ENCODE measurements at places on chromosomes 2 and 18.

DNA sequence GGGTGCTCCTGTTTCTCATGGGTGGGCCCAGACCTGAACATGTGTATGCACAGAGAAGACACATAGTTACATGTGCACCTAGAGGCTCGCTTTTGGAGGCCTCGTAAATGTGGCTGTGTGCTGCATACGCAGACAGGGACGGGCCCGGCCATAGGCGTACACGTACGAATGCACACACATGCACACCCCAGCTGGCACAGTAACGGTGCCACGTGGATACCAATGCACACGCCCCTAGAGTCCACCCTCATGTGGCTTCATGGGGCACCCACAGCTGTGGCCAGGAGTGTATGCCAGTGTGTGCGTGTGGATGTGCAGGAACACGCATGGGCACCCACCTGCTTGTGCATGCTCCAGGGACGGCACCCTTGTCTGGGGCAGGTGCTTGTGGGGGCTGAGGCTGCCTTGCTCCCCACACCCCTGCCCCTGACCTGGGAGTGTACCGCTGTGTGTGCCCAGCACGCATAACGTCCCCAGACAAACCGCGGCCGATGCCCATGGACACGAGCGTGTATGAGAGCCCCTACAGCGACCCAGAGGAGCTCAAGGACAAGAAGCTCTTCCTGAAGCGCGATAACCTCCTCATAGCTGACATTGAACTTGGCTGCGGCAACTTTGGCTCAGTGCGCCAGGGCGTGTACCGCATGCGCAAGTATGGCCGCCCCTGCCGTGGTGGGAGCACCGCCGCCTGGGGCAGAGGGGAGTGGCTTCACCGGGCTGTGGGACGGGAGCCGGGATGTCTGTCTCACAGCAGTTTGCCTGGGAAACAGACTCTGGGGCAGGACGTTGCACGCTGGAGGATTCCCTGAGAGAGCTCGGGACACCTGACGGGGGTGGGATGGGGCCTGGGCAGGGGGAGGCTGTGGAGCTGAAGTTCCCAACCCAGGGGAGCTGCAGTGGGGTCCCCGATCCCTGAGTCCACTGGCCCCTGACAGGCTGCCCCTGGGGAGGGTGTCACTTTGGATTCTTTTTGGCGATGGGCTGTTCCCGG lies 21.0 kb downstream of the ZAP70 start:
- DNase-seq = no peak

DNA sequence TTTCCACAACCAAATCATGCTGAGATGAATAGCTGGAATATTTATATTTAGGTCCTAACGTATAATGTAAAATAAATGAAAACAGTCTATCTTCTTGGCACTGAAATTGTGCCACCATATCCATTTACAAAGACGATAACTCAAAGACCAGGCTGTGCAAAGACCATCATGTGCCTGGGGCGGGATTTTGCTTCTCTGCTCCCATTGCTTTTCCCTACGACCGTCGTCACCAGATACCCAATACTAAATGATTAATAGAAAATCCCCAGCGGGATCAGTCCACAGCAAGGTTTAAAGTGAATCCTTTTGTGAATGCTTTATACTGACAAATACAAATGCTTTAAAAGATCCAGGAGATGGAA lies 194.3 kb upstream of the ARL4C start:
- DNase-seq = no peak

DNA sequence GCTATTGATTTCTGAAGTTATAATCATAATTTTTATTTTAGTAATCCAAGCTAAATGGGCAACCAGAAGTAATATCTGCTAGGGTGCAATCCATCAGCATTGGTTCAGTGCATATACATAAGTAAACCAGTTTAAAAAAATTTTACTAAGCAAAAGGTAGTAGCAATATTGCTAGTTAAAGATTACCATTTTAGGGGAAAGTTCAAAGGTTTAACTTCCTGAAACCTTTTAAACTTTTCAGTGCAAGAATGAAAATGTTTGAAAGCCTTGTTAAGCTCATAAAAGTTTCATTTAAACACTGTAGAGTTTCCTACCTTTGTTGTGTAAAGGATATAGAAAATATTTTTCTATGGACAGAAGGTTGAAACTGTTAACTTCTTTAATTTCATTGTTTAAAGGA lies 31.0 kb upstream of the EPB41L5 start:
- DNase-seq = no peak

DNA sequence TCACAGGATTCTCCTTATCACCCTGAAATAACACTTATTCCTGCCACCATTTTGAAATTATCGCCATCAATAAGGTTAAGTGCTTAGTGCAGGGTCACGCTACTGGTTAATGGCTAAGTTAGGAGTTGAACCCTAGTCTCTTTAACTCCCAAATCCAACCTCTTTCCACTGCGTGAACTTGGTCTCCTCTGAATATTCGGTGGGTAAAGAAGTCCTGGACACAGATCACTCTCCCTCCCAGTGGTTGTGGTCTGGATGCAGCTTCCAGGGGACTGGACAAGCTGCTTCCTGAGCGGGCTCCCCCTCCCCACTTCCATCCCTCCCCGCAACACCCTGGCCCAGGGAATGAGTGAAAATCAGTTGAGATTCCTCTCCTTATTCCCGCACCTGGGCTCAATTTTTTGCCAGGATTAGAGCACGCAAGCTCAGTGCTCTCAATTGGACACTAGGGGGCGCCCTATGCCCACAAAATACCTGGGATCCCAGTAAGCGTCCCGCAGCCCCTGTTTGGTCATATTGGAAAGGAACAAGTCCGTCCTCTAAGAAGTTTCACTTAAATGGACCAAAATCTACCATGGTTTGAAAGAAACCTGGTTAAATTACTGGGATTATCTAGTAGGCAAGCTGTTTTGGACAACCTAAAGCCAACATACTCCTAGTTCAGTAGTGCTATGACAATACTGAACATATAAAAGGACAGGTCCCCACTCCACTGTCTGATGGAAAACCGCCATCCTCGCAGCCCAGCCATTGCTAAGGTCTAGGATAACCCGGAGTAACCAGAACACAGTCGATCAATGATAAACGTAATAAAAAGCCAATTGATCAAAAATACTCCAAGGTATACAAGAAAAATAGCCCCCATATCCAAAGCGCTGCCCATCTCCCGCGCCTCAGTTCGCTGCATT lies 40.4 kb downstream of the DHRS9 start:
- peak; percentile 85 for DNase-seq

DNA sequence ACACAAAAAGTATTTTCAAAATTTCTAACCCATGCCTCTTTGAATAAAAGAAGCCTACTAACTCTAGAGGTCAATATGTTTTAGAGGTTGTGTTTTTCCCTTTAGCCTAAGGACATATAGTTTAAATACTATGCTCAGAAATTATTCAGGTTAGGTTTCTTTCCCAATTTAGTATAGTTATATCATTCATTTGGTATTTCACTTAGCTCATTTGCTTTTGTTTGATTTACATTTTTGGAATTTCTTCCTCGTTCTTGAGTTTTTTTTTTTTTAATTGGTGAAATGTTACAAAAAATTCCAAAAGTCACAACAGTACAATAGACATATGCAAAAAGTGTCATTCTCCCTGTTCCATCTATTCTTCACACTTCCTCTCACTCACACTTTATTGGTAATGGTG lies 371.3 kb upstream of the TNP1 start:
- DNase-seq = no peak

DNA sequence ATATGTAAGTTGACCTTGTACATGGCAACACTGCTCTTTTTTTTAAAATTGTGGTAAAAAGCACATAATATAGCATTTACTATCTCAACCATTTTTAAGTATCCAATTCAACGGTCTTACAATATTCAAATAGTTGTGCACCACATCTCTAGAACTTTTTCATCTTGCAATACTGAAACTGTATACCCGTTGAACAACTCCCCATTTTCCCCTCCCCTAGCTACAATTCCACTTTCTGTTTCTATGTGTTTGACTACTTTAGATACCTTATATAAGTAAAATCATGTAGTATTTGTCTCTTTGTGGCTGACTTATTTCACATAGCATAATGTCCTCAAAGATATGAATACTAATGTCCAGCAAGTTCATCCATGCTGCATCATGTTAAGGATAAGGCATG lies 452.1 kb downstream of the TXNL1 start:
- no peak for DNase-seq

- no peak for DNase-seq
These were observed 15.5 kb upstream of the SIX2 start for GRCh38 chr2:45024600-45025291.

DNA sequence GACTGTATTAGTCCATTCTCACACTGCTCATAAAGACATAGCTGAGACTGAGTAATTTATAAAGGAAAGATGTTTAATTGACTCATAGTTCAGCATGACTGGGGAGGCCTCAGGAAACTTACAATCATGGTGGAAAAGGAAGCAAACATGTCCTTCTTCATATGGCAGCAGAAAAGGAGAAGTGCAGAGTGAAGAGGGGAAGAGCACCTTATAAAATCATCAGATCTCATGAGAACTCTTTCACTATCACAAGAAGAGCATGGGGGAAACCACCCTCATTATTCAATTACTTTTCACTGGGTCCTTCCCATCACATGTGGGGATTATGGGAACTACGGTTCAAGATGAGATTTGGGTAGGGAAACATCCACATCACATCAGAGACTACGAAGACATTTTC lies 43.0 kb upstream of the CAVIN2 start:
- no peak for DNase-seq

DNA sequence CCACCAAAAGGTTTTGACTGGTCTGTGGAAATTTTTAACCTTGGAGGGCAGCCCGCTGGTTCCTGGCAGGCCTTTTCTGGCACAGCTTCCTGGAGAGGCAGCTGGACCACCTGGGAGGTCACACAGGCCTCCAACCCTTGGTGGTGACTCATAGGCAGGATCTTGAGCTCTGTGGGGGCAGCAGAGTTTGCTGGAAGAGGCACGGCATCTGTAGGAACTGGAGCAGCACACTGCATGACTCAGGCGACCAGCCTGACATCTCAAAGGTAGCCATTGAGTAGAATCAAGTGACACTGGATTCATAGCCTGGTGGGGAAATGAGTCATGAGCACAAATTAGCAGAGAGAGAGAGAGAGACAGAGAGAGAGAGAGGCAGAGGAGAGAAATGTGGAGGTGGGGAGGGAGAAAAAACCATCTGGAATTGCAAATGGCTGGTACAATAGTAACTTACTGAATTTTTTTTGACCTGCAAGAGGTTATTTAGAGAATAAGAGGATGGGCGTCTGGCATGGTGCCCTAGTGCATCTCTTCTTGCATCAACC lies 57.4 kb downstream of the TRPM8 start:
- no peak for DNase-seq

DNA sequence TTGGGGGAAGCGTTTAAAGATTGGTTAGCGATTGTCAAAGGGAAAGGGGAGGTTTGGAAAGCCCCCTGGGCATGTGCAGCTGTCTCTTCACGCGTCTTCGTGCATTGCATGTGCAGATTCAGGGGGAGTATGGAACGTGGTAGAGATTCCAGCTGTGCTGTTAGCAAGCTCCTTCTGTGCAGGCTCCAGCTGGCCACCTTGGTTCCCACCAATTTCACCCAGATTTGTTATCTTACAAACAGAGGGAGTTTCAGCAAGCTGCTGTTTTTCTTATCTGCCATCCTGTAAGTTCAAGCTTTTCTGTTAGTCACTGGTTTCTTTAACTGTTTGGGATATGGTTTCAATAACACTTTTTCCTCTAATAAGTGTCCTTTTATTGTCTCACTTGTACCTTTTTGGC lies 30.4 kb downstream of the FARP2 start:
- DNase-seq = no peak

- DNase-seq = no peak
These were observed 564 bp downstream of the GCC2 start for GRCh38 chr2:108449410-108450130.

- no peak for DNase-seq
These were observed 90.4 kb downstream of the PID1 start for GRCh38 chr2:229180658-229181057.

DNA sequence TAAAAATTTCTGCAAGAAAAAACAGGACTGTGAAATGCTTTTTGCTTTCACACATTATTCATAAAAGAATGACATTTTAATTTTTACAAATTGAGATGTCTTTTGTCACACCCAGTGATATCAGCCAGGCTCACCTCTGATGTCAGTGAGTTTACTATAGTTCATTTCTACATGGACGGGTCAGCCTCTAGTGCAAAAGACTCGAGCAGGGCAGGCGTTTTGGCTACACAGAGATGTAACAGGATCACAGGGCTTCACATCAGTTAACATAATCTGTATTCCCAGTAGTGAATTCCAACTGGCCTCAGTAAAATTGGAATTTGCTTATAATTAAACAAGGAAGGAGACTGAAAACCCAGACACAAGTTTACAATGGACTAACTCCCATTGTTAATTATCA lies 275.6 kb upstream of the ZSWIM2 start:
- no peak for DNase-seq

DNA sequence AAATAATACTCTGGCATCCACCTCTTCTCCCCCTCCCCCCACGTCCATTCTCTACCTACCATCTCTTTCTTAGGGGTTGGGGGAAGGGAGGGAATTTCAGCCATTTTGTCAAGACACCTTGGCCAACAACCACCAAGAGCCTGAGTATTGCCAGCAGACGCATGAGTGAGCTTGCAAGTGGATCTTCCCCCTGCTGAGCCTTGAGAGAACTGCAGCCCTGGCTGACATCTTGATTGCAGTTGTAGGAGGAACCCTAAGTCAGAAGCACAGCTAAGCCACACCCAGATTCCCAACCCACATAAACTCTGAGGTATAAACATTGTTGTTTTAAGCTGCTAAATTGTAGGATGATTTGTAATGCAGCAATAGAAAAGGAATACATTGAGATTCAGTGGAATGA lies 165.6 kb downstream of the TMEFF2 start:
- no peak for DNase-seq

DNA sequence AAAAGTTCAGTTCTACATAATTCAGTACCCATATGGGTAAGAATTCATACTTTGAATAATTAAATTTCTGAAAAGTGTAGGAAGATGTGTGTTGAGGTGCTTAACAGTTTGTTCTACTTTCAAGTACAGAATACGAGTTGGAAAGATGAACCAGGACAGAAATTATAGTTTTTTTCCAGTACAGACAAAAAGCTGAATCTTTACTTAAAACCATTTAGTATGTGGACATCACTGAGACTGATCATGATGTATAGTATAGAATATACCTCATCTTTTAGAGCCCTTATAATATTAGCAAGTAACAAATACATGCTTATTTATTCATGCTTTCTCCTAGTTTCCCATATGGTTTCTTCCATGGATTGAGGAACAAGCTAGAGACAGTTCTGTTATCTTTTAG lies 10.0 kb downstream of the DDX1 start:
- DNase-seq = no peak

DNA sequence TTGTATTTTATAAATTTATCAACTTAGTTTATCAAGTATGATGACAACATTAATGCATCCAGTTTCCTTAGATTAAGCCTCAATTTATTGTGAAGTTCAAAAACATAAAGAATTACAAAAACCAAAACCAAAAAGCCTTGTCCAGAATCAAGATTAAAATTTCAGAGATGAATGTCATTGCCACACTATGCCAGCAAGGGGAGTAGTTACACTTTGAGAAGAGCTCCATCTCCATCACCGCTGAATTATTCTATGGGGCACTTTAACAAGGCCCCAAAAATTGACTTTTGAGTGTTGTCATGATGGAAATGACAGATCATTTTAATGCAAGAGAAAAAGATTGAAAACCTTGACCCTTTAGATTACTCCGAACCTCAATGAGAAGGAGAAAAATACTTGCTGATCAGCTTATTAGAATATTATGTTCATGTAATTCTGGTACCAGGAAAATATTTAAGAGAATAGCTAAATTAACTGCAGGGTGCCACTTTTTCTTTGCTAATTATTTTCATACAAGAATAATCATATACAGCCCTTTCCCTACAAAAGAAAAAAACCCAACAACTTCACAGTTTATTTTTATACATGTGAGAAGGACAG lies 152.5 kb upstream of the AQP4 start:
- DNase-seq = no peak

Measured in neuronal stem cell (in vitro differentiated cells).